ENCODE measurements at places on chromosomes 5 and 9.
A peak's percentile ranks its signal among the peaks of the same experiment; 100 is the strongest.

GRCh38 chr5:168663276-168664004 lies 84.3 kb upstream of the PANK3 start:
- no peaks in the 10 kb centered on the region for H3K4me1 ChIP-seq
- no peaks in the 10 kb centered on the region for H3K27me3 ChIP-seq
- DNase-seq = no peak
- peaks cover 3% of the 10 kb centered on the region for H3K36me3 ChIP-seq
- no peak overlapping the region for H3K27ac ChIP-seq

- no peaks in the 10 kb centered on the region for H3K27me3 ChIP-seq
- H3K36me3 ChIP-seq = no peaks in the 10 kb centered on the region
- peak overlapping the region; percentile 13 for H3K4me3 ChIP-seq
- no peak overlapping the region for H3K27ac ChIP-seq
- peaks cover 8% of the 10 kb centered on the region for H3K4me1 ChIP-seq
These were observed 106.4 kb upstream of the ELL2 start for GRCh38 chr5:96067894-96068614.

GRCh38 chr9:128151309-128152132 lies 2.3 kb downstream of the LCN2 start:
- no peaks in the 10 kb centered on the region for H3K4me1 ChIP-seq
- no peak overlapping the region for H3K4me3 ChIP-seq
- no peaks in the 10 kb centered on the region for H3K36me3 ChIP-seq
- no peaks in the 10 kb centered on the region for H3K27me3 ChIP-seq

- H3K27me3 ChIP-seq = no peaks in the 10 kb centered on the region
- H3K36me3 ChIP-seq = peaks cover 2% of the 10 kb centered on the region
- no peak for DNase-seq
These were observed 38.8 kb downstream of the CWC27 start for GRCh38 chr5:64807520-64807919.

- H3K27ac ChIP-seq = peak overlapping the region; percentile 57
- H3K4me1 ChIP-seq = peaks cover 26% of the 10 kb centered on the region
- DNase-seq = no peak
- H3K4me3 ChIP-seq = peak overlapping the region; percentile 81
These were observed 1058.5 kb upstream of the DMAC1 start for GRCh38 chr9:8857926-8858595.

GRCh38 chr5:75890546-75890945 lies 173.3 kb upstream of the POC5 start:
- DNase-seq = no peak
- H3K27me3 ChIP-seq = no peaks in the 10 kb centered on the region
- no peak overlapping the region for H3K27ac ChIP-seq
- no peaks in the 10 kb centered on the region for H3K4me1 ChIP-seq

DNA sequence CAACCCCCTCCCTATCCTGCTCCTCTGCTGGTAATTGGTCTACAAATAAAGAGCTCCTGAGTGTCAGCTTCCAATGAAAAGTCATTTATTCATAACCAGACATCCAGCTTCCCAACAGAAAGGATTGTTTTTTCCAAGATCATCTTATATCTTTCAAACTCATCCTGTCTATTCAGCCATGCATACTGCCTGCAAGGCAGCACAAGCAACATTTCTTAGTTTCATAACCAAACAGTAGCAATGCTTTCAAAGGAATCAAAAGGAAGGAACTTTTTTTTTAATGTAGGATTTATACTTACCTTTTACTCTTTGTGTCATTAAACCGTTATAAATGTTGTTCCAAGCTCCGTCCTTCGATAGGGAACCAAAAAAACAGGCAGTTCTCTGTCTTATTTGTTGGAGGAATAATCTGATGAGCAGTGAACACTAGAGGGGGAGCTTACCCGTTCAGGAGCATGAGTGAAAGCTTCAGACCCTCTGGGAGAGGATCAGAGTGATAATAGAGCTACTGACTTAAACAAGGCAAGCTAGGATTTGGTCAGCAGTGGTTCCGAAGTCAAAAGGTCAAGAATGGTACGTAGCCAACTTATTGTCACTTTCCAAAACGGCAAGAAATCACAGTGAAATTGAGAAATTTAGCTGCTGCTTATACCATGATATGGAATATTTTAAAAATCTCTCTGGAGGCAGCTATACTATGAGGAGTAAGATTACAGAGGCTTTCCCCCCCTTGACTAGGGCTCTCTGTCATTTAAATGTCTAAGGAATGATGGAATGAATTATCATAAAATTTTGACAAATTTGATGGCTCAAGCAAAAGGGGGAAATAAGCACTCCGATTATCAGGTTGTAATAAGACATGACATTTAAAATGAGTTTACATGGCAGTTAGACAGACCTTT lies 892.9 kb downstream of the NR2F1-AS1 start:
- no peak for DNase-seq
- no peaks in the 10 kb centered on the region for H3K36me3 ChIP-seq
- no peak overlapping the region for H3K4me3 ChIP-seq
- no peaks in the 10 kb centered on the region for H3K4me1 ChIP-seq
- no peaks in the 10 kb centered on the region for H3K27me3 ChIP-seq

- no peak overlapping the region for H3K4me3 ChIP-seq
- peaks cover 46% of the 10 kb centered on the region for H3K4me1 ChIP-seq
- no peak overlapping the region for H3K27ac ChIP-seq
- no peaks in the 10 kb centered on the region for H3K27me3 ChIP-seq
These were observed 22.7 kb downstream of the CCNH start for GRCh38 chr5:87390075-87390474.

DNA sequence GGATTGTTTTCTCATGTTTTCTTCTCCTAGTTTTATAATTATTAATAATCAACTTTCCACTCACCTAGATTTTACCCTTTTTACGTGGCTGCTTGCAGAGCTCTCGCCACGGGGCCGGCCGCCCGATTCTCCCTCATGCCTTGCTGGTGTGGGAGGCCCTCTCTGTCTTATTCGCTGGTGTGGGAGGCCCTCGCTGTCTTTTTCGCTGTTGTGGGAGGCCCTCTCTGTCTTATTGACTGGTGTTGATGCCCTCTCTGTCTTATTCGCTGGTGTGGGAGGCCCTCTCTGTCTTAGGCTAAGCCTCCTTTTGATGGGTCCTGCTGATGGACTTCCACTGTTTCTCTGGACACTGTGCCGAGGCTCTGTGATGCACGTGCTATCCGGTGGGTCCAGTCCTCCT lies 161.3 kb upstream of the IRX2 start:
- no peaks in the 10 kb centered on the region for H3K27me3 ChIP-seq
- no peak for DNase-seq
- H3K4me3 ChIP-seq = no peak overlapping the region

GRCh38 chr5:78647351-78647818 lies 1.2 kb downstream of the LHFPL2 start:
- H3K27me3 ChIP-seq = no peaks in the 10 kb centered on the region
- peak overlapping the region; percentile 90 for H3K4me3 ChIP-seq
- no peak for DNase-seq
- H3K27ac ChIP-seq = peak overlapping the region; percentile 97

GRCh38 chr9:13615660-13616490 lies 336.4 kb upstream of the MPDZ start:
- DNase-seq = no peak
- H3K36me3 ChIP-seq = no peaks in the 10 kb centered on the region
- H3K27ac ChIP-seq = no peak overlapping the region
- H3K4me1 ChIP-seq = peaks cover 22% of the 10 kb centered on the region
- H3K4me3 ChIP-seq = no peak overlapping the region

GRCh38 chr9:95845751-95846150 lies 29.7 kb upstream of the ERCC6L2 start:
- no peaks in the 10 kb centered on the region for H3K4me1 ChIP-seq
- DNase-seq = no peak
- H3K4me3 ChIP-seq = no peak overlapping the region
- H3K27me3 ChIP-seq = no peaks in the 10 kb centered on the region
- no peaks in the 10 kb centered on the region for H3K36me3 ChIP-seq
- no peak overlapping the region for H3K27ac ChIP-seq

- H3K27me3 ChIP-seq = no peaks in the 10 kb centered on the region
- DNase-seq = no peak
- H3K4me1 ChIP-seq = peaks cover 11% of the 10 kb centered on the region
- H3K36me3 ChIP-seq = no peaks in the 10 kb centered on the region
- no peak overlapping the region for H3K4me3 ChIP-seq
These were observed 79.6 kb downstream of the CSNK1A1 start for GRCh38 chr5:149471406-149472183.

- no peaks in the 10 kb centered on the region for H3K36me3 ChIP-seq
- H3K4me1 ChIP-seq = peaks cover 17% of the 10 kb centered on the region
- no peaks in the 10 kb centered on the region for H3K27me3 ChIP-seq
- no peak overlapping the region for H3K4me3 ChIP-seq
- H3K27ac ChIP-seq = peak overlapping the region; percentile 54
These were observed 19.3 kb upstream of the GRAMD2B start for GRCh38 chr5:126403876-126404275.

DNA sequence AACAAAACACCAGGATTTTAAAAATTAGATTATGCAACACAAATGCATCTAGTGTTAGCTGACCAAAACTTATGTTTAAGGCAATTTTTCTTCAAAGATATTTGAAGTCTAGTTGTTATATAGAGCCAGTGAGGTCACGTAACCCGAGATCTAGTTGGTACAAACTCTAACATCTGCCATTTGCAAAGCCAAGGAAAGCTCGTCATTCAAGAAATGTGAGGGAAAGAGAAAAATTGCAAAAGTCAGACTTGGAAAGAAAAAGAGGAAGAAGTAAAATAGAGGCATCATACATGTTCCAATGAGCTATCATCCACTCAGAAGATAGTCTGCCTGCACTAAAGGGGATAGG lies 293.4 kb upstream of the PUM3 start:
- H3K27ac ChIP-seq = no peak overlapping the region
- no peaks in the 10 kb centered on the region for H3K36me3 ChIP-seq
- H3K4me3 ChIP-seq = no peak overlapping the region
- no peaks in the 10 kb centered on the region for H3K4me1 ChIP-seq
- H3K27me3 ChIP-seq = no peaks in the 10 kb centered on the region
- DNase-seq = no peak

DNA sequence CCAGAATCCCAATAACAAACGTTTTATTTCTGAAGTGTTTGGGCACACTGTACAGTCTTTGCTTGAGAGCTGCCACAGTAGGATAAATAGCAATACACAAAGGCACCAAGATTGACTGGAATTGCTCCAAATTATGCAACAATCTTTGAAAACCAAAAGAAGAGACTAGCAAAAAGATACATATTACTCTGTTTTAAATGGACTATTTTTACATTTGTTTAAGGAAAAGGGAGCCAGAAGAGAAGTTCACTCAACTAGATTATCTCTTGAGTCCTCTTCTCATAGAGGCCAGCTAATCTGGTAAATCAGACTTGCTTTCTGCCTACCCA lies 385.0 kb upstream of the SLC30A5 start:
- no peaks in the 10 kb centered on the region for H3K27me3 ChIP-seq
- DNase-seq = no peak
- H3K4me3 ChIP-seq = no peak overlapping the region
- no peak overlapping the region for H3K27ac ChIP-seq

GRCh38 chr5:57007344-57007743 lies 55.4 kb upstream of the MIER3 start:
- no peaks in the 10 kb centered on the region for H3K27me3 ChIP-seq
- no peak for DNase-seq
- no peaks in the 10 kb centered on the region for H3K4me1 ChIP-seq
- no peaks in the 10 kb centered on the region for H3K36me3 ChIP-seq
- H3K4me3 ChIP-seq = no peak overlapping the region

DNA sequence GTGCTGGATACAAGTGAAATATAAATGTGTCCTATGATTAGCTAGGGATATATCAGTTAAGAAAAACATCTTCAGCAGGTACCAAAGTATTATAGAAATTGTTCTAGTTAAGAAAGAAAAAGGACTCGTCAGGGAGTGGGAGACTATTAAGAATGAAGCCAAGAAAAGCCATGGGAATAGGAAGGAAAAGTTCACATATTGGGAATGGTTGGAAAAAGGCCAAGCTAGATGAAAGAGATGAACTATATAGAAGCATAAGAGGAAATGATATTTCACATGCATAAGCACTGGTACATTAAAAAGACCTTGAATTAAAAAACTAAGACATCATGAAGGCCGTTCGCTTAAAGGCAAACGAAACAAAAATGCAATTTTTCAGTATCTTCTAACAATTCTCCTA lies 237.7 kb downstream of the ADAMTS6 start:
- no peaks in the 10 kb centered on the region for H3K36me3 ChIP-seq
- no peaks in the 10 kb centered on the region for H3K27me3 ChIP-seq
- no peak for DNase-seq
- no peak overlapping the region for H3K4me3 ChIP-seq
- H3K27ac ChIP-seq = no peak overlapping the region

- H3K36me3 ChIP-seq = no peaks in the 10 kb centered on the region
- H3K4me3 ChIP-seq = no peak overlapping the region
- no peaks in the 10 kb centered on the region for H3K27me3 ChIP-seq
- H3K27ac ChIP-seq = no peak overlapping the region
- no peak for DNase-seq
- H3K4me1 ChIP-seq = no peaks in the 10 kb centered on the region
These were observed 2.6 kb upstream of the PPARGC1B start for GRCh38 chr5:149727336-149728035.

- H3K27me3 ChIP-seq = no peaks in the 10 kb centered on the region
- no peaks in the 10 kb centered on the region for H3K36me3 ChIP-seq
- peaks cover 13% of the 10 kb centered on the region for H3K4me1 ChIP-seq
- no peak overlapping the region for H3K4me3 ChIP-seq
- DNase-seq = no peak
- peak overlapping the region; percentile 40 for H3K27ac ChIP-seq
These were observed 139.5 kb upstream of the KLF9 start for GRCh38 chr9:70553707-70554673.

GRCh38 chr9:34510497-34511468 lies 12.0 kb downstream of the ENHO start:
- H3K36me3 ChIP-seq = no peaks in the 10 kb centered on the region
- H3K27ac ChIP-seq = no peak overlapping the region
- no peak for DNase-seq

- no peak overlapping the region for H3K27ac ChIP-seq
- no peaks in the 10 kb centered on the region for H3K36me3 ChIP-seq
- H3K4me3 ChIP-seq = no peak overlapping the region
- no peak for DNase-seq
These were observed 174.0 kb upstream of the SNX2 start for GRCh38 chr5:122600924-122601323.

DNA sequence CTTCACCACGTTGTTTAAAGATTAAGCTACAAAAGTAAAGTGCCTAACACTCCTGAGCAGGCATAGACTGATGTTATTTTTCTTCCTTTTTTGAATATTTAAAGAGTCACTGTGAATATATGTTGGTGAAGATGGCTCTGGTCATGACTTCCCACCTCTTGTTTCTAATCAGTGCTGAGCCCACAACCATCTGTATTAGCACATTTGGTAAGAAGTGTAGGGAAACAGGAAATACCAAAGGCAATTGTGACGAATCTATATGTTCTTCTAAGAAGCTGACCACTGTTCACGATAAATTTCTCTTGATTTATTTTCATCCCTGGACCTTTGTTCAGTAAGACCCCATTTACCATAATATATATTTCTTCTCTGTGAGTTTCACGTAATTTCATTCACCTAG lies 108.3 kb upstream of the PCA3 start:
- H3K4me1 ChIP-seq = peaks cover 42% of the 10 kb centered on the region
- no peaks in the 10 kb centered on the region for H3K36me3 ChIP-seq
- no peak overlapping the region for H3K4me3 ChIP-seq
- DNase-seq = no peak

GRCh38 chr5:7493081-7493480 lies 97.1 kb downstream of the ADCY2 start:
- no peak for DNase-seq
- no peak overlapping the region for H3K27ac ChIP-seq
- H3K4me1 ChIP-seq = peaks cover 29% of the 10 kb centered on the region
- no peaks in the 10 kb centered on the region for H3K36me3 ChIP-seq
- no peak overlapping the region for H3K4me3 ChIP-seq
